ENCODE measurements at places on chromosomes 3 and 15.

- no peak for DNase-seq
These were observed 16.5 kb upstream of the VGLL4 start for GRCh38 chr3:11660242-11660641.

GRCh38 chr3:128491691-128491940, 1.4 kb downstream of the GATA2 start:
- no peak for DNase-seq

DNA sequence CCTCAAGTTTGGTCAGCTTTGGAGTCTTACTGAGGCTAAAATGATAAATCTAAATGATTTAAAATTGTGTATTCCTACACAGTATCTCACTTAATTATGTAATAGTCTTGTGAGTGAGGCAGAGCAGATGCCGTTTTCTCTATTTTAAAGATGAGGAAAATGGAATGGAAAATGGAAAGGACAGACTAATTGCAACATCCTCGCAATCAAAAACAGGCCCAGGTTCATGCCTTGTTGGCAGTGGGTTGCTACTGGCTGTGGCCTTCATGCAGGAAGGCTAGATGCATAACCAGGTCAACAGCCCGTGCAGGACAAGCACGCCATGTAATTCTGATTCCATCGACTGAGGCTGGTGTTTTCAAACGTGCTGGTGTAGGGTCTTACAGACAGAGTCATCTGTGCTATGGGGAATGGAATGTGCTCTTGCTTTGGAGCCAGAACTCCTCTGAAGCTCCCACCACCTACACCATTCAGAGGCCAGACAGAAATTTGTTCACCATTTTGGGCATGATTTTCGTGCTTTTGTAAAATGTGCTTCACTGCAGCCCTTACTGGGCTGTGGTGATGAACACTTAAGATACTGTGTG, 37.9 kb downstream of the MLH1 start:
- no peak for DNase-seq

GRCh38 chr3:8668216-8668615, 23.6 kb upstream of the SSUH2 start:
- DNase-seq: no peak

DNA sequence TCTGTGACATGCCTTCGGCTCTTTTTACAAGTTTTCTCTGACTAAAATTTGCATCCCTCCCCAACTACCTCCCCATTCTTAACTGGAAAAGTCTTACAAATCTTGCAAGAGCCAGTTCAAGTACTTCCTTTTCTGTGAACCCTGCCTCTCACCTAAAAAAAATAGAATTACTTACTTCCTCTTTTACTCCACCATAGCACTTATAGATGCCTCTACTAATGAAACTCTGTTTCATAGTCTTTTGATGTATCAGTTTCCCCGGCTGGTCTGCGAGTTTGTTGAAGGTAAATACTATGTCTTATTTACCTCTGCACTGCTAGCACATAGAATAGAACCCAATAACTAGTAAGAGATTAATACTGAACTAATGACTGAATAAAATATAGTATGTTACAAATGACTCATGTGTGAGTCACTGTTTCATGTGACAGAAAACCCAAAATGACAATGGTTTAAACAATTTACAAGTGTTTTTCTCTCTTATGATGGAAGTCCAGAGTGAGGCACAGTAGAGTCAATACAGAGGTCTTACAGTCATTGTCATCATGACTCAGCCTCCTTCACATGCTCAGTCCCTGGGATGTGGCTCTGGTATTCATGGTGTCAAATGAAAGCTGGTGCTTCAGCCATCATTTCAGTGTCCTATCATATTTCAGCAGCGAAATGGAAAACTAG, 393.5 kb downstream of the RSL24D1 start:
- peak; percentile 11 for DNase-seq

DNA sequence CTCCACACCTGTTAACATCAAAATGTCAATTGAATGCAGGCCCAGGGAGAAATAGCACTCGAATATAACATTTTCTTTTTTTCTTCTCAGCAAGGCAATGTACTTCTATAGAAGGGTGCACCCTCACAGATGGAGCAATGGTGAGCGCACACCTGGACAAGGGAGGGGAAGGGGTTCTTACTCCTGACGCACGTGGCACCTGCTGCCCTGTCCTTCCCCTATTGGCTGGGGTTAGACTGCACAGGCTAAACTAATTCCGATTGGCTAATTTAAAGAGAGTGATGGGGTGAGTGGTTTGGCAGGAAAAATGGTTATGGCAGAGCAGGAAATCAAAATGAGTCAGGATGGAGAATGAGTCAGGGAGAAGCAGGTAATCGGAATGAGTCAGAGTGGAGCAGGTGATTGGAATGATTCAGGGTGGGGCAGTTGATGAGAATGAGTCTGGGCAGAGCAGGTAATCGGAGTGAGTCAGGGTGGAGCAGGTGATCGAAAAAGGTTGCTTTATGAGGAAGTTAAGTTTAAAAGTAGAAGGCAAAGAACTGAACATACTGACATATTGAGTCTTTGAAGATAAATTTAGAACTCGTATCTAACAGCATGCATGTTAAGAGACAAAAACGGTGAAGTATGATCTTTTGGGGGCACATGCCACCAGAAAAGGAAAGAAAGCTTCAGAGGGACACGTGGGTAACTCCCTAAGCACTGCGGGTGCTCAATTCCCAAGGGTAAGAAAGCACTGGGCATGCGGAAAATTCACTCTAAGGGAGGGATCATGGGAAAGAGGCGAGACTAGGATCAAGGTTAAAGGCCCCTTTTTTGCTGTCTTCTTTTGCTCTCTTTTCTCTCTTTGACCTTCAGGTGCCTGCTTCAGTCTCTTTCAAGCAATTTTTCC, 72.9 kb upstream of the GALNT15 start:
- DNase-seq: no peak

GRCh38 chr15:69504352-69505040, 51.9 kb downstream of the RPLP1 start:
- no peak for DNase-seq

- no peak for DNase-seq
These were observed 91.8 kb upstream of the LMOD3 start for GRCh38 chr3:69214241-69214640.

- peak; percentile 48 for DNase-seq
These were observed 23.0 kb upstream of the COPG1 start for GRCh38 chr3:129226374-129226773.

- DNase-seq: no peak
These were observed 44.8 kb downstream of the STRIT1 start for GRCh38 chr3:155248531-155249187.

DNA sequence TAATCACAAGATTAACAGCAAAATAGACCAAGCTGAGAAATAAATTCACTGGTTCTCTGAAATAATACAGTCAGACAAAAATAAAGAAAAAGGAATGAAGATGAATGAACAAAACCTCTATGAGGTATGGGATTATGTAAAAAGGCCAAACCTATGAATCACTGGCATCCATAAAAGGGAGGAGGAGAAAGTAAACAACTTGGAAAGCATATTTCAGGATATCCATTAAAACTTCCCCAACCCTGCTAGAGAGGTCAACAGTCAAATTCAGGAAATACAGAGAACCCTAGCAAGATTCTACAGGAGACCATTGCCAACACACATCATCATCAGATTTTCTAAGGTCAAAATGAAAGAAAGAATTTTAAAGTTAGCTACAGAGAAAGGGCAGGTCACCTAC, 649.7 kb upstream of the CBLB start:
- DNase-seq: no peak

GRCh38 chr15:94235646-94236045, 4.3 kb downstream of the MCTP2 start:
- DNase-seq: no peak

DNA sequence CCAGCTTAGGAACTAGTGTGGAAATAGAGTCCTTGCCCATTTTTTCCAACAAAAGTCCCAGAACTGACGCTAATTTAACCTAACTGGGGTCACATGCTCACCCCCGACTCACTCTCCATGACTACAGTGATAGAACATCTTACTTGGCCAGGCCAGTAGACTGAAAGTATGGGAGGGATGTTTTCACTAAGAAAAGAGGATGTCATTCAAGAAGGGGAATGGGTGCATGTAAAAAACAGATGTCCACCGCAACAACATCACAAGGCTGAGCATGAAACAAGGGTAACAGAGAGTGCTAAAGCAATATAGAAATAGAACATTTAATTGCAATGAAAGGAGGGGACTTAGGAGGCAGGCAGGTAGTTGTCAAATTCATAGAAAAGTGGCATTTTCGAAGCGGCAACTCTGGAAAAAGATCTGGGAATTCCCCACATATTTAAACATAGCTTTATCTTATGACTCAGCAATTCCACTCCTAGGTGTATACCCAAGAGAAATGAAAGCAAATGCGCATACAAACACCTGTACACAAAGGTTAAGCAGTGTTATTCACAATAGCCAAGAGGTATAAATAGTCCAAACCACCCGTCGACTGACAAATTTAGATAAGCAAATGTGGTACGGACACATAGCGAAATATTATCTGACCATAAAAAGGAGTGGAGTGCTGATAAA, 41.1 kb upstream of the UBE2E2 start:
- no peak for DNase-seq

DNA sequence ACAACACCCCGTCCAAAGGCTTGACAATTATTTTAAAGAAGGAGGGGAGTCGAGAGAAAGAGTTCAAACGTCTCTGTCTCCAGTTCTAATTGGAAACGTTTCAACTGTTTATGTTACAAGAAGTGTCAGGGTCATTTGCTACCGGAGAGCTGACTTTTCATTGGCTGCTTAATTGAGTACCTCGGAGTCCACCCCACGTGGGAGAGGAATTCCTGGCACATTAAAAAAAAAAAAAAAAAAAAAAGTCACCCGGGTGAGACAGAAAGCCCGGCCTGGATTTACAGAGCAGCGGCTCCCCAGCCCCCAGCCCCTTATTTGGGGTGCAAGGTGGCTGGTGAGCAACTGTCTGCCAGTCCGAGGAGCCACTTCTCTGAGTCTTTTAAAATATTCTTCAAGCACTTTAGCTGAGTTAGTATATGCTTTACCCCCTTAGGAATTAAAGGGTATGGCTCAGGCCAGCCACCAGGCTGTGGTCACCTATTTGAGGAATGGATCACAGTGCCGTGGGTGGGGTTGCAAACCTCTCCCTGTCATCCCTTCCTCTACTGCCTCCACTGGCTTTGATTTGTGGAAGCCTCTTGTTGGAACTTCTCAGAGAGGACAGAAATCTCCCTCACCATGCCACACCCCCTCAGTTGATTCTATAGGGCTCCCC, 3.9 kb upstream of the TLE3 start:
- no peak for DNase-seq

DNA sequence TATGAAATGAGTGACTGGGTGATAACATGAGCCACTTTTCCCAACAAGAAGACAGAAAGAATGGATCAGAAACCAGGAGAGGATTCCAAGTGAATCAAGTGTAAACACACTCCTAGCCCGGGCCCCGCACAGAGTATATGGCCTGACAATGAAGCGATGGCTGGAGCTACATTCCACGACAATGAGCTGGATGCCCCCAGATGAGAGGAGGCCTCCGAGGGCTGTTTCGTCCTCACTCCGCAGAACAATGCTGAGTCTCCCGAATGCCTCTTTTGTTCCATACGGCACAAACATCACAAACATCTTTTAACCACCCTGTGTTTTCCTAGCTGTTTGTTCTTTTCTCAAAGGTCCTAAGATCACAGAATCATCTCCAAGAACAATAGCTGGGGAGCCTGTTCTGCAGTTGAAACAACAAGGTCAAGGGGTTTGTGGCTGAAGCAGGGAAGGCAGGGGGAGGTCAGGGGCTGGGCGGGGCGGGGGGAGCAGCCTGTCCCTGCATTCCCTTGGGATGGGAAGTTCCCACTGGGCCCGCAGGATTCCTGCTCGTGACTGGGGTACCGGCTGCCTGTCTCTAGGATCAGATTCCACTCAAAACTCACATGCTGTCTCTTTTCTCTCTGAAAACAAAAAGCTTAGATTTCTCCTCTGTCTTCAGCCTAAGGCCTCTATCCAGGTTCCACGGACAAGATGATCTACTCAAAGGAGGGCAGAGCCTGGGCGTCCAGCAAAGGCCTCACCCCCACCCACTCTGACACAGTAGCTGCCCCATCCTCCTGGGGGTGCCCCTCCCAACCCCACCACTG, 151.3 kb downstream of the XXYLT1 start:
- DNase-seq: no peak

DNA sequence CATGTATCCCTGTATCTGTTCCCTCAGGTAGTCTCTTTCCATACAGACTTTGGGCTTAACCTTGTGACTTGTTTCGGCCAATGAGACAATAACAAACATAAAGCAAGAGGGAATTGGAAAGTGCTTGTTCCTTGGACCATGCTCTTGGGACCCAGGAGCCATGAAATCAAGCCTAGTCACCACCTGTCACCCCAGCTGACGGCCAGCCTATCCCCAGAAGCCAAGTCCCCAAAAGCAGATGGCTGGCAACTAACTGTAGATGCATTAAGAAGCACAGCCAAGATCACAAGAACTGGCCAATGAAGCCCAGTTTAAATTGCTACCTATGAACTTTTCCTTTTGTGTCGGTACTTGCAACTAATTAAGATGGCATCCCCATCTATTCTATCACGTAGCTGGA, 822.0 kb downstream of the CADM2 start:
- DNase-seq: no peak

DNA sequence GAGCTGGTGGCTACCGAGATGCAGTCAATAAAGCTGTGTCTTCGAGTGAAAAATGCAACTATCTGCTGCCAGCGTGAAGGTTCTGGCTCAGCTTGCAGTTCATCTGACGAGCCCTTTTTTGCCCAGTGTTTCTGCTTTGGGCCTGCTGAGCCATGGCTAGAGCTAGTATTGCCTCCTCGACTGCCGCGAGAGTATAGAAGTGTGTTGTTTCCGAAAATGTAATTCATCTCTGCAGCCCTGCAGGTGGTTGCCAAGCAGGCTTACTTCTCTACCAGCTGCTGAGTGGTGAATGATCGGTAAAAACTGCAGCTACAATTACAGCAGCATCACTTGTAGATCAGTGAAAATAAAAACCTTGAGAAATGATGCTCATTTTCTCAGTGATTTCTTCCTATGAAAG, 114.8 kb downstream of the DLG1 start:
- DNase-seq: no peak

DNA sequence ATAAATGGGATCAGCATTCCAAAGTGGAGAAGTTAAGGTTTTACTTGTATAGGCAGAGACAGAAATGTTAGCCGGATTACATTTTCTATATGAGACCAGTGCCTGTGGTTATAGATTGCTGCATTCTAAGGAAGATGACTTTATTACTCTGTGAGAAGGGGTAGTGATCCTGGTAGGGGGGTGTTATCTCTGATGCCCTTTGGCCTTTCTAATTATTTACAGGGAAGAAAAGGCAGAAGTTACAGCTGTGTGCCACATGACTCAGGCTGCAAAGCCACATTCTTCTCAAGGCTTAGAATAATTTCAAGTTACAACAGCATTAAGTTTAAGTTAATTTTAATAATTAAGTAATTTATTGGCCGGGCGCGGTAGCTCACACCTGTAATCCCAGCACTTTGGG, 2.2 kb upstream of the TMC3 start:
- DNase-seq: no peak

GRCh38 chr15:93045191-93045785, 43.7 kb downstream of the RGMA start:
- no peak for DNase-seq

- no peak for DNase-seq
These were observed 12.0 kb downstream of the CHCHD6 start for GRCh38 chr3:126716057-126716456.

DNA sequence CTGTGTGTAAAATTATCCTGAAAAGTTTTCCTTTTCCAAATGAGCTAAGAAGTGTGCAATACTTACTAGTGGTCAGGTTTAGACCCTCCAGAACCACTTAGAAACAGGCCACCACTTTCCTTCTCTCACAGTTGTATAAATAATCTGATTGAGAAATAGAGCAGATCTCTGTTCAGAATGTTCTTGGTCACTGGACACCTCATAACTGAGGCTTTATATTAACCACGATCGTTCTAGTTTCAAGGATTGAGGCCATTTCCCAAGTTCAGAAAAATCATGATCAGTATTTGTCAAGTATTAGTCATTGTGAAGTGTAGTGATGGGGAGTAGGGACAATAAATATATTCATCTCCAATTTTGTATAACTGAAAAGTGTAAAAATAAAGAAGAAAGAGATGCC, 1.0 kb upstream of the MAP3K13 start:
- DNase-seq: no peak
